ENCODE measurements at places on chromosomes 4 and X.

DNA sequence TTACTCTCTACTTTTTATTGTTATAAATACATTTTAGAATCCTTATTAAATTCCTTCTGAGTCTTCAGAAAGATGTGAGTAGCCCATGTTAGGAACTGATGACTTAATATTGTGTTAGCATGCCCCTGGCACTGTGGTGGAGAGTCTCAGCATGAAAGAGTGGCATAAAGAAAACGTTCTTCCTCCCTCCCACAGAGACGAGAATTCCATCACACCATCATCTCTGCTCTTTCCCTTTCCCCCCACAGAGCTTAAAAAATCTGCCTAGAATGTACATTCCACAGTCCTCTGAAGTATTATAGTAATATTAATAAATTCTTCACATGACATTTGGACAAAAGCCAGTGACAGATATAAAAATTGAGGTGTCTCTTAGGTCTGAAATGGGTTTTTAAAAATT, 117.8 kb upstream of the DKK2 start:
- no peak for DNase-seq

GRCh38 chr4:5003372-5003857, 15.8 kb downstream of the CYTL1 start:
- DNase-seq, result no peak

DNA sequence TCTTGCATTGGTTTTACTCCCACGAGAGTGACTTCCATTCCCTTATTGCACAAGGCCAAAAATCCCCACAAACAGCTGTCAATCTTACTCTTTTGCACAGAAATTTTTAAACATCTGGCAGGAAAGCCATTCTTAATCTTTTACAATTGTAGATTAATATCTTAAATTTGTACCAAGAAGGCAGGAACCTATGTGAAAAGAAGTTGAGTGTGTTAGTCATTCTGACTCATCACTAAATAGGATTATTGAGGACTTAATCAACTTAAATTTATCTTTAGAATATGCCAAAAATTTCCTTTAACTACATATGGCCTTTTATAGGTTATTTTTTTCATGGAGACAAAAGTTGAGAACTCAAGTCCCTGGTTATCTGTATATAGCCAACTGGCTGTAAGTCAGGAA, 49.0 kb upstream of the VEGFC start:
- no peak for DNase-seq

GRCh38 chrX:87621697-87622096, 104.1 kb downstream of the KLHL4 start:
- peak; percentile 37 for DNase-seq

DNA sequence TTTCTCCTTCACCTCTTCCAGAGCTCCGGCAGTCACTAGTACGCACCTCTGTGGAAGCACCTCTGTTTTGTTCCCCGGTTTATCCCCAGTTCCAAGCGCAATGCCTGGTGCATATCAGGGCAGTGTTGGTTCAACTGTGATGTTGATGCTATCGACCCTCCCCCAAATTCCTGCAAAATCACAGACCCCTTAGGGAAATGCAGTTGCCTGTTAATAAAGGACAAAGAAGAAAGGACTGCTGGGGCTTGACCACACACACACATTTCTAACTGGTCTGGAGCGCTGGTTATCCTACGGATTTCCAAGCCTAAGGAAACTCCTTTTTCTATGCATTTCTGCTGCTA, 530 bp upstream of the NMU start:
- DNase-seq, result no peak

DNA sequence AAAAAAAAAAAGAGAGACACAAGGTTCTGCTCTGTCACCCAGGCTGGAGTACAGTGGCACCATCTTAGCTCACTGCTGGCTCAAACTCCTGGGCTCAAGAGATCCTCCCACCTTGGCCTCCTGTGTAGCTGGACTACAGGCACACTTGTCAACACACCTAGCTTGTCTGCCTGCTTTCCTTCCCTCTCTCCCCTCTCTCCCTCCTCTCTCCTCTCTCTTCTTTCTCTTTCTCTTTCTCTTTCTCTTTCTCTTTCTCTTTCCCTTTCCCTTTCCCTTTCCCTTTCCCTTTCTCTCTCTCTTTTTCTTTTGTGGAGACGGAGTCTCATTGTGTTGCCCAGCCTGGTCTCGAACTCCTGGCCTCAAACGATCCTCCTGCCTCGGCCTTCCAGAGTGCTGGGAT, 132.1 kb downstream of the DIPK2B start:
- peak; percentile 14 for DNase-seq

GRCh38 chrX:136097871-136098805, 49.2 kb upstream of the FHL1 start:
- no peak for DNase-seq

DNA sequence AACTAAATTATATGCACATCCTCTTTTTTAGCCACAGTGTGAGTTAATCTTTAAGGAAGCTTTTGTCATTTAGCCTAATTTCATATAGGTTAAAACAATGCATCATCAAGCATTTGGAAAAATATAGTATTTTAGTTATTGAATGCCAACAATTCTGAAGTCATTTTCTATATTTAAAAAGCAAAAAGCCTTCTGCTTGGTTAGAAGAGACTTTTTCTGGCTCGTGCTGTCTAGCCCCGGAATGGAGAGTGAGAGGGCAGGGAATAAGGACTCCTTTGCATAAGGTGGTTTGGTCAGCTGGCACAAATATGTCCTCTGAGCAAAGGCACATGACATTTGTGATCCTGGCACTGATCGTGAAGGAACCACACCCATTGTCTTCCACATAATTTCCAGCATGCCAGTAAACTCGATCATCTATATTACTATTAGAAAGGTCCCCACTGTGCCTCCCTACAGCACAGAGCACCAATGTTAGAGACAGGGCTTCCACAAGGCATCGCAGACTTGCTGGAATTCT, 393.7 kb upstream of the INTU start:
- no peak for DNase-seq

GRCh38 chrX:150499240-150499639, 69.2 kb upstream of the MTM1 start:
- no peak for DNase-seq

- DNase-seq, result peak; percentile 30
These were observed 90.2 kb downstream of the ARHGAP10 start for GRCh38 chr4:147822128-147822527.

DNA sequence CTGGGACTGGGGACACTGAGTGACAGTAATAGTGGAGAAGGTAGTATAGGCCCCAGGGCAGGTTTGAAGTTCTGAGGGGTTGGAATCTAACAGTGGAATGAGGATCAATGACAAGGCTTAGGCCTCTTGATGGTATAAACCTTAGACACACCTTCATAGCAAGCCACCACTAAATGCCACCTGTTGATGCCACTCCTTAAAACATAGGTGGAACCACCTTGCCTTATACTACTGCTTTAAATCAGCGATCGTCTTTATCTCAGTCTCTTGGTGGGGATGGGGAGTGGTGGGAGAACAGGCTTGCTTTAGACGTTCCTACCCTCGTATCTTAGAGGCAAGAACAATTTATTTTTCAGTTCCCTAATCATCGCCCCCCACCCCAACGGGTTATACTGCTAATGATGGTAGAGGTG, 1.2 kb downstream of the RAB33B start:
- DNase-seq, result no peak
